Mesothelial cell of epicardium (in vitro differentiated cells): ENCODE measurements at places on chromosomes 1 and 21. TPM values are rescaled to one million over a fixed set of nuclear protein-coding genes. Genes with fewer than 3 reads are reported as not detected.

Gene PLA2G2D
- total RNA-seq, result not detected in 3 replicates

Gene VWA5B1
- total RNA-seq, result 0.20 to 0.29 TPM (median 0.25 TPM) in 3 replicates

Gene RGS8
- total RNA-seq, result not detected in 3 replicates

Gene TRPM2
- 0.09 to 0.16 TPM (median 0.09 TPM) in 3 replicates for total RNA-seq

Gene C1orf94
- total RNA-seq, result not detected in 3 replicates

Gene SPRR2G
- not detected in 3 replicates for total RNA-seq

Gene FOXD2
- total RNA-seq, result 0.60 to 0.98 TPM (median 0.77 TPM) in 3 replicates

Gene PBX1
- total RNA-seq, result 699 to 723 TPM (median 719 TPM) in 3 replicates

Gene SHISAL2A
- 0.99 to 1.4 TPM (median 1.4 TPM) in 3 replicates for total RNA-seq

Gene FALEC
- total RNA-seq, result 1.2 to 1.9 TPM (median 1.7 TPM) in 3 replicates
